ENCODE measurements at places on chromosomes 5 and 9. TPM values are rescaled to one million over a fixed set of nuclear protein-coding genes. Genes with fewer than 3 reads are reported as not detected.

- no peak overlapping the region for H3K4me3 ChIP-seq
- no peaks in the 10 kb centered on the region for H3K36me3 ChIP-seq
- H3K27ac ChIP-seq: no peak overlapping the region
- no peak for DNase-seq
- H3K27me3 ChIP-seq: no peaks in the 10 kb centered on the region
These were observed 165.5 kb upstream of the COX7C start for GRCh38 chr5:86452251-86452650.

DNA sequence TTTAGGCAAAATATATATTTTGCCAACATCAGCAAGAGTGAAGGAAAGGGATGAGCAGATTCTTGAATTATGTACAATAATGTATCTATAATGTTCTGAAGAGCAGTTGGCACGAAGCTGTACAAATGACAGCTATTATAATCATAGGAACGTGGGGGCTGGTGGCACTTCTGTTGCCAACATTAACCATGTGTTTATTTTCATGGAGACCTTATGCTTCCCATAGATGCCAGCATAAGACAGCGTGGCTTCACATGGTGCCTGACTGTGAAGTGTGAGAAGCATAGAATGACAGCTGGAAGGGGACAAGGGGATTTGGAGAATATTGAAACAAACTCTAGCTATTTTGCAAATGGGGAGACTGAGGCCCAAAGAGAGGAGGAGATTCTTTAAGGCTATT, 52.6 kb upstream of the ATP10B start:
- no peaks in the 10 kb centered on the region for H3K4me1 ChIP-seq
- no peaks in the 10 kb centered on the region for H3K36me3 ChIP-seq
- H3K4me3 ChIP-seq: no peak overlapping the region
- no peak for DNase-seq
- no peak overlapping the region for H3K27ac ChIP-seq
- no peaks in the 10 kb centered on the region for H3K27me3 ChIP-seq

DNA sequence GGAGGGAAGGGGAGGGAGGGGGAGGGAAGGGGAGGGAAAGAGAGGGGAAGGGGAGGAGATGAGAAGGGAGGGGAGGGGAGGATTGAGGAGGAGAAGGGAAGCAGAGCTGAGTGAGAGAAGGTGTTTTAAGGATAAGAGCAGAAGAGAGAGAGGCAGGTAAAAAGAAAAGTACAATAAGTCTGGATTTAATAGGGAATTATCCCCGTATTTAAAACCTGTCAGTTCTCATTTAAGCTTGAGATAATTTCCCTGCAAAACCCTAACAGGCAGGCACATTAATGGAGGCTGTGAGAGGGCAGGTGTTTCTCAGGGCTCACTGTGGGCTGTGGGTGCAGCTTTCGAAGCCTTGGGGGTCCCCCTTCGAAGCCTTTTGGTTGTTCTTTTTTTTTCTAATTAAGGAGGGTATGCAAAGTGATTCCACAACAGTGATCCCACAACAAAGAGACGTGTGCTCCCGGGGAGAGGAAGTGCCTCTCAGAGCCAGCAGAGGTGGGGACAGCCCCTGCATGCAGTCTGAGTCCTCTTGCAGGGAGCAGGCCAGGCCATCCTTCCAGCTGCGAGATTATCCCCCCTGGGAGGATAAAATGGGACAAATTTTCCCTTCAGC, 317.9 kb upstream of the IRX1 start:
- DNase-seq: no peak
- no peaks in the 10 kb centered on the region for H3K4me1 ChIP-seq
- H3K36me3 ChIP-seq: no peaks in the 10 kb centered on the region
- H3K4me3 ChIP-seq: no peak overlapping the region
- H3K27me3 ChIP-seq: no peaks in the 10 kb centered on the region
- H3K27ac ChIP-seq: no peak overlapping the region

Gene PLEKHG4B
- total RNA-seq: 1.1 TPM

Data from IMR-90 (cell line).